Skeletal muscle tissue (tissue), 5 donors: ENCODE measurements at places on chromosomes 13 and 19. TPM values are rescaled to one million over a fixed set of nuclear protein-coding genes. Genes with fewer than 3 reads are reported as not detected.

Gene KIR3DL1
- total RNA-seq, result not detected

Gene ZNF540
- total RNA-seq, result 1.6 TPM

Gene ZNF527
- 5.2 TPM for total RNA-seq

Gene LILRB2
- total RNA-seq, result 0.52 TPM

Gene FFAR1
- total RNA-seq, result not detected

Gene NEK5
- 1.0 TPM for total RNA-seq
